ENCODE measurements at places on chromosomes 2 and 18. TPM values are rescaled to one million over a fixed set of nuclear protein-coding genes. Genes with fewer than 3 reads are reported as not detected.

DNA sequence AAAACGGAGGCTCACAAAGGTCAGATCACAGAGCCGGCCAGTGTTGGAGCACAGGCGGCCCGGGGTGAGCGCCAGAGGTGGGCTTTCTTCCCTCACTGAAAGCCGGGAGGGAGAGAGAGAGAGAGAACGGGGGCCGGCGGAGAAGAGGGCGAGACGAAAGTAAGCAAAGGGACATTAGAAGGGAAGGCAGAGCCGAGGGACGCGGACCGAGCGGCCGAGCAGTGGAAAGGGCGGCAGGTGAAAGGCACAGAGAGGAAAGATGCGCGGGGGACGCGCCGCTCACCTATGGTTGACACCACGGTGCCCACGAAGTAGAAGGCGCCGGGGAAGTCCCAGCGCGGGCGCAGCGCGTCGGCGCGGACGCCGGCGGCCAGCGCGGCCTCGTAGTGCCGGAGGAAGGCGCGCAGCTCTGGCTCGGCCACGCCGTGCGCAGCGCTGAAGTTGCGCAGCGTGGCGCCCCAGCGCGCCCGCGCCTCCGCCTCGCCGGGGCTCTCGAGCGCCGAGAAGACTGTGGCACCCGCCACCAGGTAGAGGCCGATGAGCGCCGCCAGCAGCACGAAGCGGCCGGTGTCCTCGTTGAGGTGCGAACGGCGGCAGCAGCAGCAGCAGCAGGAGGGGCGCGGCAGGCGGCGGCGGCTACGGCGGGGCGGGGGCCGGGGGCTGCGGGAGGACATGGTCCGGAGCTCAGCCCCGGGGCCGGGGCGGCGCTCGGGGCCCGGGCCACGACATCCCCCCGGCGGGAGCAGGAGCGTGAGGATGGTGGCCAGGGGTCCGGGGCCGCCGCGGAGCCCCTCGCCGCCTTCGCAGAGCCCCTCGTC, 166.9 kb downstream of the MSH2 start:
- H3K4me1 ChIP-seq, result peaks cover 11% of the 10 kb centered on the region
- H3K36me3 ChIP-seq, result no peaks in the 10 kb centered on the region
- H3K27me3 ChIP-seq, result peaks cover 72% of the 10 kb centered on the region
- peak overlapping the region; percentile 63 for H3K4me3 ChIP-seq
- no peak for DNase-seq
- H3K27ac ChIP-seq, result no peak overlapping the region

DNA sequence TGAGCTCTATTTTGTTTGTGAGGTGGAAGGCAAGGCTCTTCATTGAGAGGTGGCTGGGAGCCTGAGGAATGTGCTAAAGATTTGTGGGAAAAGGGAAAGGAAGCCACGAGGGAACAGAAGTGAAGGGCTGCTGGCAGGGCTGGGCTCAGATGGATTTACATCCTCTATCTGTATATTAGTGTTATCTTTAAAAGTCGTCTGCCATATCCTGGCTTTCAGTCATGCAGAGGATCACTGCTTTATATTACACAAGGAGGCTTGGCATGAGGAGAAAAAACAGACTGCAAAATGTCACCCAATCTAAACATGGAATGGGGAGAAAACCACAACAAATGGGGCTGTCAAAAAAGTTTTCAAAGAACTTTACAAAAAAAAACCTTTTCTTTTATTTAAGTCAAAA, 434.4 kb downstream of the HRH4 start:
- H3K4me1 ChIP-seq, result peaks cover 6% of the 10 kb centered on the region
- no peak overlapping the region for H3K27ac ChIP-seq
- H3K4me3 ChIP-seq, result no peak overlapping the region
- no peaks in the 10 kb centered on the region for H3K27me3 ChIP-seq
- H3K36me3 ChIP-seq, result no peaks in the 10 kb centered on the region

- H3K27me3 ChIP-seq, result no peaks in the 10 kb centered on the region
- H3K4me1 ChIP-seq, result peaks cover 3% of the 10 kb centered on the region
- no peak for DNase-seq
- no peak overlapping the region for H3K27ac ChIP-seq
- H3K36me3 ChIP-seq, result no peaks in the 10 kb centered on the region
- no peak overlapping the region for H3K4me3 ChIP-seq
These were observed 74.6 kb downstream of the CCDC148 start for GRCh38 chr2:158381978-158382377.

- no peak overlapping the region for H3K4me3 ChIP-seq
- DNase-seq, result no peak
- peaks cover 54% of the 10 kb centered on the region for H3K27me3 ChIP-seq
- H3K4me1 ChIP-seq, result no peaks in the 10 kb centered on the region
- no peaks in the 10 kb centered on the region for H3K36me3 ChIP-seq
- H3K27ac ChIP-seq, result no peak overlapping the region
These were observed 169.4 kb downstream of the RTP5 start for GRCh38 chr2:242038928-242039341.

GRCh38 chr18:50704357-50704940, 115.4 kb downstream of the MRO start:
- no peak for DNase-seq
- peaks cover 12% of the 10 kb centered on the region for H3K27me3 ChIP-seq
- H3K27ac ChIP-seq, result no peak overlapping the region

GRCh38 chr18:24995755-24996154, 356.2 kb downstream of the ZNF521 start:
- H3K27me3 ChIP-seq, result no peaks in the 10 kb centered on the region
- peaks cover 7% of the 10 kb centered on the region for H3K36me3 ChIP-seq
- DNase-seq, result no peak
- H3K27ac ChIP-seq, result no peak overlapping the region

The HOXD4 gene
- not detected for total RNA-seq

- peak; percentile 63 for DNase-seq
- H3K4me1 ChIP-seq, result peaks cover 28% of the 10 kb centered on the region
- no peaks in the 10 kb centered on the region for H3K36me3 ChIP-seq
- H3K4me3 ChIP-seq, result no peak overlapping the region
These were observed 41.8 kb downstream of the INPP4A start for GRCh38 chr2:98486374-98486981.

DNA sequence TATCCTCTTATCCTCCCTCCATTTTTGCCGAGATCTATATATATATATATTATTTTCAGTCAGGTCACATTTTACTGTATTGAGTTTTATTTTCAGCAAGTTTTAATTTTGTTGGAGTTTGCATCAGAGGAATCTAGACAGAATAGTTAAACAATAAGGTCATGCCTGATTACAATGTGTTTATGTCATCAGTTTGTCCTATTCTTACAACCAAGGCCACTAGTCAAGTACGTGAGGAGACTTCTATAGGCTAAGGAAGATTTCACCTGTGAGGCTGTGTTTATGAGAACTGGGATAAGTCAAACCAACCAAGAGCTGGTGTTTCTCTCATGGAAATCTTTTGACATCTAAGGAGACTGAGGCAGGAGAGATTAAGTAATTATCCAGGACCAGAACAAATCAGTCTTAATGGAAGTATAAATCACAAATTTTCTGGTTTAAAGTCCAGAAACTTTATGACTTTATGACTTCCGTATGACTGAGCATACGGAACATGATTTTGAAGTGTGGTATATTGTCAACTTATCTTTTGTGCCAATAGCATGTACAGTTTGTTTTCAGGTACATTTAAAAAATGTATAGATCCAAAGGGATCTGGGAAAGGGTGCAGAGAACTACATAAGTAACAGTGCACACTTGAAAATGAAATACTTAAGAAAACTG, 100.0 kb upstream of the DTNA start:
- H3K4me1 ChIP-seq, result no peaks in the 10 kb centered on the region
- no peak overlapping the region for H3K27ac ChIP-seq
- H3K27me3 ChIP-seq, result no peaks in the 10 kb centered on the region
- H3K36me3 ChIP-seq, result no peaks in the 10 kb centered on the region
- H3K4me3 ChIP-seq, result no peak overlapping the region

The POU3F3 gene
- 7.7 TPM for total RNA-seq

GRCh38 chr18:37457341-37457740, 108.3 kb downstream of the CELF4 start:
- H3K36me3 ChIP-seq, result no peaks in the 10 kb centered on the region
- H3K4me1 ChIP-seq, result peaks cover 9% of the 10 kb centered on the region
- H3K27me3 ChIP-seq, result peaks cover 18% of the 10 kb centered on the region
- no peak for DNase-seq
- no peak overlapping the region for H3K4me3 ChIP-seq
